OCI-LY7 (cell line): ENCODE measurements at places on chromosomes 2 and 18.

- no peak for DNase-seq
These were observed 36.0 kb downstream of the TTC27 start for GRCh38 chr2:32663864-32664263.

DNA sequence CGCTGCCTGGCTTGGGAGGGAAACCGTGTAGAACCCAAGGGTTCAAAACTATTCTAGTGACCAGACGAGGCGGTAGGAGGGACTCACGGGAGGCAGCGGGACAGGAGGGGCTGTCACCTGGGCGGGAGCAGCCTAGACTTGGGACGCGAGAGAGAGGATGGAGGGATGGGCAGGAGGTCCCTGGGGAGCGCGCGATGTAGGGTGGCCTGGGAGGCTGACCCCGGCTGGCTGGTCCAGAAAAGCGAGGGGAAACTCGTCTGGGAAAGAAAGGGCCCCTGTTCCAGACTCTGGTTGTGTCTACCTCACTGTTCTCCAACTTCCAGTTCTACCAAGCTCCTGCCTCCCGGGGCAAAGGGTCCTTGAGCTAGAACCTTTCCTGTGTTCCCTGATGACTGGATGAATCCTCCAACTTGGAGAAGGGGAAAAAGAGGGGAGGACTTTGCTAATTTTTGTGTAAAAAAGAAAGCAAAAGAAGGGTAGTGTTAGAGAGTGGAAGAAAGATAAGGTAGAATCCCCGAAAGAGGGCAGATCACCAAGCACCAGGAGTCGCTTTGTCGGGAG is 1.4 kb downstream of the DOK6 start:
- no peak for DNase-seq

DNA sequence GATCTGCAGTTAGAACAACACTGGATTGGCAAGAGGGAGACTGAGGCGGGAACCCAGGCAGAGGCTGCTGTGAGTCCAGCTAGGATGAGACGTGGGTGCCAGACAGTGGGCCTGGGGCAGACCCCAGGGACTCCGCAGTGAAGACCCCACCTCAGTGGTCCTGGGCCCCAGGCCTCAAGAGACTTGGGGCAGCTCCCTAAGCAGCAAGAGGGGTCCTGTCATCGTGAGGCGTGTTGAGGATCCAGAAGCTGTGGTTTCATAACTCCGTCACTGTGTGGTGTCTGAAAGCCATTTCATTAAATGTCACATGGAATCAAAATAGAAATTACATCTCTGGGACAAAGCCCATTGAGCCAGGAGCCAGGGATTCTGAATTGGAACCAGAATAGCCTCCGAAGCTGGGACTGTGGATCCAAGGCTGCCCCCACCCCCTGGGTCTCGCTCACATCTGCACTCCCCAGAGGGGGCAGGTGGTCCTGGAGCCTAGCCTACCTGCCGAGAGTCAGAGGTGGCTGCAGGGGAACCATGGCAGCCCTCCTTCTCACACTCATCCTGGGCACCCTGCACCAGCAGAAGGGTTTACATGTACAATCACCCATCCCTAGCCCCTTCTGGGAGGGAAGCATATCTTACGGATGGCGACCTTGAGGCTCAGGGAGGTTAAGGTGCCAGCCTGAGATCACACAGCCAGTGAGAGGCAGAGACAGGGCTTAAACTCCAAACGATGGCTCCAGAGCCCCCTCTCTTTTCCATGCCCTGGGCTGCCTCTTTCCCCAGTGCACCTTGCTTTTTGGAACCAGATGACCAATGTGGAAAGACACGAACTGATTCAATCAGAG is 23.2 kb downstream of the RRM2 start:
- DNase-seq, result no peak

GRCh38 chr18:23103449-23103848 is 31.8 kb upstream of the CABLES1 start:
- DNase-seq, result no peak

- no peak for DNase-seq
These were observed 145.3 kb downstream of the C1D start for GRCh38 chr2:67917332-67918054.

DNA sequence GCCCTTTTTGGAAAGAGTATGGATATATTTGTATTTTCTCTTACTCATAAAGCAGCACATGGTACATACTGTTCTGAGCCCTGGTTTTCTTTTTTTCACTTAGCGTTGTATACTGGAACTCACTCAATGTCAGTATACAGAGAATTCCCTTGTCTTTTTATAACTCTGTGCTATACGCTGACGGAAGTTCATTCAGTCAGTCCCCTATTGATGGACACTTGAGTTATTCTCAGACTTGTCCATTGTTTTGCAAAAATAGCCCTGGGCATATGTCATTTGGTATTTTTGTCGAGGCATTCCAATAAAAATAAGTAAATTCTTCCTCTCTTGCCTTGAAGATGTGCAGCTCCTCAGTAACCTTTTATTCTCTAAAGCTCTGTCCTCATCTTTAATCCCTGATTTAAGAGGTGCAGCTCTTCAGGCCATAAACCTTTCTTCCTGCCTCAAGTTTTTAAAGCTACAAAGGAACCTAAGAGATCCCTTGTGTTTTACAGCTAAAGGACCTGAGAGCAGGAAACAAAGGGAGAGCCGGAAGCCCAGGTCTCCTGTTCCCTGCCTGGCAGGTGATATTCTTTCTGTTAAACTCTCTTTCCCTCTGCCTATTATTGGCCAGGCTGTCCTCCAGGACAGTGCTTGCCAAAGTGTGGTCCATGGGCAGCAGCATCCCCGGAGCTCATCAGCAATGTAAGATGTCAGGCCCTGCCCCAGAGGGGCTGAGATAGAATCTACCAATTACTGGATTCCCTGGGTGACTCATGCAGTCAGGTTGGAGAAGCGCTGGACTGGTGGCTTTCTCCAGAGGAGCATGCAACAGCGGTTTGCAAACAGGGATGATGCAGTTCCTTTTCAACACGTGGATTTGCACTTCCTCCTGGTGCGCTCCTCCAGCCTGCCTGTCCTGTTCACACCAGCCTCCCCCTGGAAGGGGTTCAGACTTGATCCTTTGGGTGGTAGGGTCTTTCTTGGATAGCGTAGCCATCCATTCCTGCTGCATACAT is 158.0 kb downstream of the NEDD4L start:
- DNase-seq, result no peak

- peak; percentile 58 for DNase-seq
These were observed 683 bp upstream of the DNAJC27 start for GRCh38 chr2:24972315-24972961.

DNA sequence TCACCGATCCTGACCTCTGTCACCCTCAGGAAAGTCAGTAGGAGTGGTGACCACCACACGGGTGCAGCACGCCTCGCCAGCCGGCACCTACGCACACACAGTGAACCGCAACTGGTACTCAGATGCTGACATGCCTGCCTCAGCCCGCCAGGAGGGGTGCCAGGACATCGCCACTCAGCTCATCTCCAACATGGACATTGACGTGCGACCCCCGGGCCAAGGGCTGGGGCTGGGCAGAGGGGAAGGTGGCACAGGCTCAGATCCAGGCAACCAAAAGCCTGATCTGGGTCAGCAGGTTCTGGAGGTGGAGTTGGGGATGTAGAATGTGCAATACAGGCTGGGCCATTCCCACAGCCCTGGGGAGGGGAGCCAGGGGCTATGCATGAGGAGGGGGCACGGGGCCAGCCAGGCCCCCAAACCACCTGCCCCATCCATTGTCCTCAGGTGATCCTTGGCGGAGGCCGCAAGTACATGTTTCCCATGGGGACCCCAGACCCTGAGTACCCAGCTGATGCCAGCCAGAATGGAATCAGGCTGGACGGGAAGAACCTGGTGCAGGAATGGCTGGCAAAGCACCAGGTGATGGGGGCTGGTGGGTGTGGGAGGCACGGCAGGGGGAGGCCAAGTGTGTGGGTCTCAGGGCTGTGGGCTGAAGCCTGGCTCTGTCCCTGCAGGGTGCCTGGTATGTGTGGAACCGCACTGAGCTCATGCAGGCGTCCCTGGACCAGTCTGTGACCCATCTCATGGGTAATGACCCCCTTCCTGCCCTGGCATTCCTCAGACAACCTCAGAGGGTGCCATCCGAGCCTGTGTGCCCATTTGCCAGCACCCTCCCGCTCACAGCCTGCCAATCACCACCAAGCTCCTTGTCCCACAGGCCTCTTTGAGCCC is 1.4 kb downstream of the ALPI start:
- no peak for DNase-seq

DNA sequence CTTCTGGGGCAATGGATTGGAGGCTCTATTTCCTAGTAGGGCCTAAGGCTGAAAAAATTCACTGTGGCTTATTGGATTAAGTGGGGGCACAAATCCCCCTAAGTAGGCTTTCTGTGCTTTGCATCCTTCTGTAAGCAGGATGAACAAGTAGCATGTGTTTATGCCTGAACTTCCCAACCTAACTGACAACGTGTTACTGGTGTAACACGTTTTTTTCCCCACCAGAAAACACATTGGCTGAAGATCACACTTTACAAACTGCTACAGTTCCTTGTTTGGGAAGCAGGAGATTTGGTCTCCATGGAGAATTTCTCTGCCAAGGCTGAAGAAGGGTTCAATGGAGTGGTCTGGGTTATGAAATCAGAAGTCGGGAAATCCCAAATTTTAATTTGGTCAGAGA is 7.2 kb upstream of the ITGA6 start:
- no peak for DNase-seq

DNA sequence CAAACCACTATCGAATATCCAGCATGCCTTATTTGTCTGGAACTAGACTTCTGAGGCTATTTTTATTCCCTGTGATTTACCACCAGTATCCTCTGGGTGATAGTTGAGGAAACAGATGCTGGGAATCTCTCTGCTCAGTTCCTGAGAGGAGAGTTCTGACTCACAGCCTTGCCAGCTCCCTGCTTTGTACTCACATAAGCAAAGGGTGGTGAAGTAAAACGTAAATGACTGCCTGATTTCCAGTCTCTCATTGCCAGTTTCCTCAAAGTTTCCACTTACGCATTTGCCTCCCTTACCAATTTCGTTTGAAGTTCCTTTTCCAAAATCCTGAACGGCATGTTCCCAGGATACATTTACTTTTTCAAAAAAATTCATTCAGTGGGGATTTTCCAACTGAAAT is 69.2 kb upstream of the HNRNPA3 start:
- no peak for DNase-seq

DNA sequence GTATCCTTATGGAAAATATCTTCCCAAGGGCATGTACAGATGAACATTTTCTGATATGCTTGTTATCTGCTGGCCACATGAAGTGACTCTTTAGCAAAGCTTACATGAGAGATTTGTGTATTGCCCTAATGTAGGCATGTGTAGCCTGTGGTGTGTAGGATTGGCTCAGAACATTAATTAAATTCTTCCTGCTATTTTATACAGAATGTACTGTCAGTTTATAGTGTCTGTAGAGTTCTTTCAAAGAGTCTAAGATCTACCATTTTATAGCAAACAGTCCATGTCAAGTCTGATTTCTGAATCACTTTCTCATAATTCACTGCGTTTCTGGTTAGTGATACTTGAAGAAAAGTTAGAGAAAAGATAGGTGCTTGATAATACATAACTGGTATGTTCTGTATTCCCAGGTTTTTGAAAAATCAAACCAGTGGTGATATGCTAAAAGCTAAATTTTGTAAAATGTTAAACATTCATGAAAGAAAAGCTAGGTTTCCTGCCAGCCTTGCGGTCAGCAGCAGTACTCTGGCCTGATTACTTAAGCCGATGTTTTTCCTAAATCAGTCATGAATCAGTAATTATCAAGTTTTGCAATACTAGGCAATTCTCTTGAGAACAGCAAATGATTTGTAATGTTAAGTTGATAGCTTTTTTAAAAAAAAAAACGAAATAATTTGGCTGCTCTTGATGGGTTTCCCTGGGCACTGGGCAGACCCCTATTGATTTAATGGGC is 30.9 kb upstream of the EFEMP1 start:
- DNase-seq, result no peak

DNA sequence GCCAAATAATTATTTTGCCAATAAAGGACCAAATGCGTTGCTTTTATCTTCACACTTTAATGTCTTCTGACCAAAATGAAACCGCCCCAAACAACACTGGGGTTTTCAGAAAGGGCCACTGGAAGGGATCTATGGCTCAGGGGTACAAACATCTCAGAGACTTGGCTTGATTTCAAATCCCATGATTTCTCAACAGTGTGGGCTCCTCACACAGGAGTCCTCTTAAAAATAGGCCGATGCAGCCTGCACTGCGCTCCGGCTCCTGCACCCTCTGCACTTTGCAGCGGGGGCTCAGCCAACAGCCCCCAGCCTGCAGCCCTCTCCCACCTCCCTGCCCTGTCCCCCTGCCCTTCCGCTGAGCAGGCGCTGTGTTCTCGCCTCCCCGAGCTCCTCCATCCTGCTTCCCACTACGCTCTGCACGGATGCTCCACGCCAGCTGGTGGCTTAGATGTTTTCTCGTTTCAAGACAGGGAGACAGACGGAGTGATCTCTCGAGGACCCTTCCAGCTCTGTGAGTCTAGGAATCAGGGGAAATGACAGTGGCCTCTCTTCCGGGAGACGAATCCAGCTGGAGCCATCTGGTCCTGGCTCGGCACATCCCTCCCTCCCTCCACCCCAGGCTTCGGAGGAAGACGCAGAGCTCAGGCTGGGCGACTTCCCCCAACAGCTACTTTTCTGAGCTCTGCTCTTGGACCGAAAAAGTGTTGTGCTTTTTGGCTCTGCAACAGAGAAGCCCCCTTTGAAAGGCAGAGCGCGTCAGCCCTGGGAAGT is 71.4 kb downstream of the KCNF1 start:
- no peak for DNase-seq

- no peak for DNase-seq
These were observed 4.1 kb upstream of the AQP4 start for GRCh38 chr18:26869640-26870039.

DNA sequence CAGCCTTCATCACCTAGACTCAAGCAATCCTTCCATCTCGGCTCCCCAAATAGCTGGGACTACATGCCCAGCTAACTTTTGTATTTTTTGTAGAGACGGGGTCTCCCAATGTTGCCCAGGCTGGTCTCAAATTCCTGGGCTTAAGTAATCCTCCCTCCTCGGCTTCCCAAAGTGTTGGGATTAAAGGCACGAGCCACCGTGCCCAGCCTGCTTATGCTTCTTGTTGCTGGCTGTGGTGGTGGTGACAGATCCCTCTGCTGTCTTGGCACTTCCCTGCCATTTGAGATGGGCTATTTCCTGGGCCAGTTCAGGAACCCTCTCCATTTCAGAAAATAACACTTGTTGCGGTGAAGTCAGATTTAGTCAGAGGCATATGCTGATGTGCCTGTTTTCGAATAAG is 28.8 kb downstream of the GATA6 start:
- DNase-seq, result no peak

DNA sequence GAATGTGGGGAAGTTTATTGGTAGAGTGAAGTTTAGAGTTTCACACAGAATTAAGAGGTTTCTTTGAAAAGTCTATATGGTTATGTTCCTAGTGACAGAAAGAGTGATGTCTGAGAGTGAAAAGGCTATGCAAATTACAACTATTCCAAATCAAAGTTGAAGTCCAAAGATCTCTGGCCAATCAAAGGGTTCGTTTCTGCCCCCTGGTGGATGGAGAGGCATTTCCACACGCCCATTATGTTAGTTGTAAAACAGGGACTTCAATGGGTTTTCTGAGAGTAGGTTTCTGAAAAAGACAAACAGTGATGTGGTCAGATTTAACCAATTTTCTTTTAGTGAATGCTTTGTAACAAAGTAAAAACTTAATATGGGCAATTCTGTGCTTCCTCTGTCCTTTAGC is 441.5 kb upstream of the POU3F3 start:
- peak; percentile 45 for DNase-seq
